ENCODE measurements at places on chromosomes 1 and 21. TPM values are rescaled to one million over a fixed set of nuclear protein-coding genes. Genes with fewer than 3 reads are reported as not detected.
A peak's percentile ranks its signal among the peaks of the same experiment; 100 is the strongest.

DNA sequence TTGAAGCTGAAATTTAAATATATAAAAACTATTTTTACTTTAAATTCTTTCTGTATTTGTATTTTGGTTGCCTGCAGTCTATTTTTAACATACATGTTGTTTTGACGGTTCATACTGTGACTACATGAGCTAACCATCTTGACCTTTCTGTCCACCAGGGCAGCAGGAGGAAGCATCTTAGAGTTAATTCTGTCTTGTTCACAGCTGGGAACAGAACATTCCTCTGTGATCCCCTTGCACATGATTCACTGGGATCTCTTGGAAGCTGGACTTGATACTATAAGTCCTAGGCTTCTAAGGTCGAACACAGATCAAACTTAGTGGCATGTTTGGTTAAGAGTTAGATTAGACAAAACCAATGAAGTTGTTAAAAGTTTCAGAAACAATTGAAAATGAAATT, 99.7 kb downstream of the NFIA start:
- no peaks in the 10 kb centered on the region for H3K36me3 ChIP-seq
- H3K4me1 ChIP-seq, result peaks cover 14% of the 10 kb centered on the region
- no peak overlapping the region for H3K4me3 ChIP-seq
- DNase-seq, result no peak

GRCh38 chr1:219099307-219099706, 74.4 kb upstream of the LYPLAL1 start:
- H3K4me3 ChIP-seq, result no peak overlapping the region
- no peaks in the 10 kb centered on the region for H3K27me3 ChIP-seq
- H3K27ac ChIP-seq, result no peak overlapping the region
- no peaks in the 10 kb centered on the region for H3K36me3 ChIP-seq

- H3K27me3 ChIP-seq, result no peaks in the 10 kb centered on the region
- H3K4me3 ChIP-seq, result no peak overlapping the region
- no peak for DNase-seq
- no peak overlapping the region for H3K27ac ChIP-seq
- no peaks in the 10 kb centered on the region for H3K36me3 ChIP-seq
These were observed 318.1 kb downstream of the USP25 start for GRCh38 chr21:16047904-16048303.

Gene KRTAP19-1
- not detected for total RNA-seq

GRCh38 chr1:14520514-14521163, 77.8 kb upstream of the KAZN start:
- no peak overlapping the region for H3K27ac ChIP-seq
- DNase-seq, result no peak
- H3K36me3 ChIP-seq, result no peaks in the 10 kb centered on the region
- H3K4me3 ChIP-seq, result no peak overlapping the region

- no peaks in the 10 kb centered on the region for H3K36me3 ChIP-seq
- H3K27ac ChIP-seq, result peak overlapping the region; percentile 100
- H3K4me1 ChIP-seq, result peaks cover 17% of the 10 kb centered on the region
- peak overlapping the region; percentile 99 for H3K4me3 ChIP-seq
- no peaks in the 10 kb centered on the region for H3K27me3 ChIP-seq
- DNase-seq, result no peak
These were observed 579 bp upstream of the TENT5C start for GRCh38 chr1:117605164-117605773.

GRCh38 chr1:234597894-234598293, 12.1 kb downstream of the IRF2BP2 start:
- H3K36me3 ChIP-seq, result no peaks in the 10 kb centered on the region
- peak; percentile 34 for DNase-seq
- H3K4me3 ChIP-seq, result no peak overlapping the region
- no peaks in the 10 kb centered on the region for H3K27me3 ChIP-seq
- H3K4me1 ChIP-seq, result peaks cover 54% of the 10 kb centered on the region

Gene FOXD2
- 0.27 TPM for total RNA-seq

- no peaks in the 10 kb centered on the region for H3K4me1 ChIP-seq
- no peak for DNase-seq
- H3K27ac ChIP-seq, result no peak overlapping the region
These were observed 19.0 kb downstream of the DNALI1 start for GRCh38 chr1:37575692-37576091.

DNA sequence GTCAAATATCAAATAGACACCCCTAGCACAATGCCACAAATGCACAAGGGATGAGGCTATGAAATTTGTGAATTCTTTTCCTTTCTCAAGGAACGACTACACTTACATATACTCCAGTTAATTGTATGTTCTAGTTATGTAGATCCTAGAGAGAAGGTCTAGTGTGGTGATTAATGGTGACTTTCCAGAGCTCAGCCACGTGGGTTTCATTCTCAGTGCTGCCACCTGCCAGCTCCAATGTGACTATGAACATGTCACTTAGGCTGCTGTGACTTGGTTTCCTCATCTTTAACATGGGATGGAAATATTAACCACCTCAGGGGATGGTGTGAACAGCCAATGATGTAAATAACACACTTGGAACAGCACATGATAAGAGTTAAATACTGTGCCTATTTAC, 138.3 kb downstream of the APP start:
- DNase-seq, result no peak
- no peak overlapping the region for H3K27ac ChIP-seq
- no peak overlapping the region for H3K4me3 ChIP-seq
- peaks cover 4% of the 10 kb centered on the region for H3K36me3 ChIP-seq

- H3K27me3 ChIP-seq, result peaks cover 3% of the 10 kb centered on the region
- no peaks in the 10 kb centered on the region for H3K36me3 ChIP-seq
- no peak overlapping the region for H3K4me3 ChIP-seq
These were observed 183.9 kb upstream of the VAMP3 start for GRCh38 chr1:7587108-7587772.

Gene LRRC53
- total RNA-seq, result not detected

Gene KRTAP11-1
- total RNA-seq, result not detected

Gene S100A12
- total RNA-seq, result not detected

Gene LORICRIN
- total RNA-seq, result not detected

GRCh38 chr1:181396171-181396670, 87.1 kb upstream of the CACNA1E start:
- peak; percentile 39 for DNase-seq
- no peaks in the 10 kb centered on the region for H3K27me3 ChIP-seq
- H3K4me1 ChIP-seq, result peaks cover 39% of the 10 kb centered on the region
- no peaks in the 10 kb centered on the region for H3K36me3 ChIP-seq
- H3K4me3 ChIP-seq, result no peak overlapping the region

Gene NUDC
- 46.6 TPM for total RNA-seq

GRCh38 chr1:29523576-29523975, 287.3 kb downstream of the PTPRU start:
- no peak overlapping the region for H3K27ac ChIP-seq
- H3K36me3 ChIP-seq, result no peaks in the 10 kb centered on the region
- no peak for DNase-seq
- peaks cover 6% of the 10 kb centered on the region for H3K4me1 ChIP-seq
- no peak overlapping the region for H3K4me3 ChIP-seq

DNA sequence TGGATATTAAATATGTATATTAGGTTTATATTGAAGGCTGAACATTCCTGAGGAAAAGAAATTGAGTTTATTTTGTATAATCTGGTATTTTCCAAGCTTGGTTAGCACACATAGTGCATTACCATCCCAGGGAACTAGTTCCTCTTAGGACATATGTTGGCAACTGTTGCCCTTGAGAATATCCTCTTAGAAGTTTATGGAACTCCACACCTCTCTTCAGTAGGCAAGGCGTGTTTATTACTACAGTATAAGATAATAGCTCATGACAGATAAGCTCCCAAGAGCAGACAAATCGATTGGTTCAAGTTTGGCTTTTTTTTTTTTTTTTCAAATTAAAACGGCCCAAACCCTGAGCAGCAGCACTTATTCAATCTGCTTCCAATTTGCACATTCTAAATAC, 59.8 kb upstream of the SIPA1L2 start:
- H3K36me3 ChIP-seq, result no peaks in the 10 kb centered on the region
- H3K27me3 ChIP-seq, result peaks cover 33% of the 10 kb centered on the region
- H3K4me3 ChIP-seq, result no peak overlapping the region
- no peaks in the 10 kb centered on the region for H3K4me1 ChIP-seq
- no peak for DNase-seq
- no peak overlapping the region for H3K27ac ChIP-seq

GRCh38 chr1:26782521-26783212, 5.1 kb upstream of the PIGV start:
- H3K4me3 ChIP-seq, result no peak overlapping the region
- H3K27ac ChIP-seq, result peak overlapping the region; percentile 84
- no peaks in the 10 kb centered on the region for H3K27me3 ChIP-seq
- H3K4me1 ChIP-seq, result peaks cover 72% of the 10 kb centered on the region
- DNase-seq, result no peak
- H3K36me3 ChIP-seq, result no peaks in the 10 kb centered on the region

GRCh38 chr1:53892911-53893310, 1.1 kb upstream of the DIO1 start:
- no peak overlapping the region for H3K27ac ChIP-seq
- DNase-seq, result no peak
- peaks cover 4% of the 10 kb centered on the region for H3K36me3 ChIP-seq
- peaks cover 27% of the 10 kb centered on the region for H3K4me1 ChIP-seq
- no peak overlapping the region for H3K4me3 ChIP-seq

DNA sequence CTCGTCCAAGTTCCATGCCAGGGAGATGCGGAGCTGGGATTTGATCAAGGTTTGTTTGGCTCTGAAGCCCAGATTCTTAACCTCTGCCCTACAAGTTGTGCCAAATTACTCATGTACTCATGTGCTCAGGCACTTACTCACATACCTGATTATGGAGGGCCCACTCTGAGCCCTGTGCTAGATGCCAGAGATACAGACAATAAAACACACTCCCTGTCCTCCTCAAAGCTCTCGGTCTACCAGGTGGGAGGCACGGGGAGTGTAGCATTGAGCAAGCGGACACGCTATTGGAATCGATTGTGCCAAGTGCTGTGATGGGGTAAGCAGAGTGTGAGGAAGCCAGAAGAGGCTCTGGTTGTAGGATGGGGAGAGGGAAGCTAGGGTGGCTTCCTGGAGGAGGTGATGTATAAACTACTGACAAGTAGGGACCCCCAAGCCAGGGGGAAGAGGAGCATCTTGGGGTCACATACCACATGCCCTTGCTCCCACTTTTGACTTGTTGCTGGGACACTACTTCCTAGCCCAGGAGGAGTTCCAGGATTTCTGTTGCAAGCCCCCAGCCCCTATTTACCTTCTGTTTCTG, 49.8 kb upstream of the IFNLR1 start:
- no peak overlapping the region for H3K27ac ChIP-seq
- H3K27me3 ChIP-seq, result peaks cover 10% of the 10 kb centered on the region
- DNase-seq, result no peak
- H3K4me1 ChIP-seq, result no peaks in the 10 kb centered on the region
- H3K4me3 ChIP-seq, result no peak overlapping the region

Gene FOXD3
- total RNA-seq, result not detected

DNA sequence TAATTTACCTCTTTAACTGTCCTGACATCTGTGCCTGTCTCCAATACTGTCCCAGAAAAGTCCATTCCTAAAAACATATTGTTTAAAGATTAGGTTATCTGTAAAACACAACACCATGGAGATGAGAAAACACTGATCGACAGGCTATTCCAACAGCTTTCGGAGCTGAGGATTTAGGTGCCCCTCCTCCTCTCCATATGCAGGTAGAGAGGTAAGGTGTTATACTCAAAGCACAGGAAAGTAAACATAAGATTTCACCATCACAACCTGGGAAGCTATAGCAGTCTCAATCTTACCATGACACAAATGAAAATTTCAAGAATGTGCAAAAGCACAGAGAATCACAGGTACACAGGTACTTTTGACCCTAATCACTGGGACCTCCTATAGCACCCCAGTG, 60.9 kb upstream of the RASAL2 start:
- H3K4me1 ChIP-seq, result no peaks in the 10 kb centered on the region
- no peak for DNase-seq
- H3K4me3 ChIP-seq, result no peak overlapping the region
- H3K27ac ChIP-seq, result no peak overlapping the region
- peaks cover 11% of the 10 kb centered on the region for H3K27me3 ChIP-seq

- H3K27ac ChIP-seq, result no peak overlapping the region
- H3K4me3 ChIP-seq, result no peak overlapping the region
- no peaks in the 10 kb centered on the region for H3K27me3 ChIP-seq
- no peak for DNase-seq
These were observed 79.9 kb upstream of the GPR52 start for GRCh38 chr1:174367892-174368291.

- no peak overlapping the region for H3K27ac ChIP-seq
- H3K4me3 ChIP-seq, result no peak overlapping the region
- H3K4me1 ChIP-seq, result peaks cover 22% of the 10 kb centered on the region
- H3K36me3 ChIP-seq, result no peaks in the 10 kb centered on the region
- no peak for DNase-seq
- no peaks in the 10 kb centered on the region for H3K27me3 ChIP-seq
These were observed 22.7 kb downstream of the POFUT2 start for GRCh38 chr21:45264912-45265515.

DNA sequence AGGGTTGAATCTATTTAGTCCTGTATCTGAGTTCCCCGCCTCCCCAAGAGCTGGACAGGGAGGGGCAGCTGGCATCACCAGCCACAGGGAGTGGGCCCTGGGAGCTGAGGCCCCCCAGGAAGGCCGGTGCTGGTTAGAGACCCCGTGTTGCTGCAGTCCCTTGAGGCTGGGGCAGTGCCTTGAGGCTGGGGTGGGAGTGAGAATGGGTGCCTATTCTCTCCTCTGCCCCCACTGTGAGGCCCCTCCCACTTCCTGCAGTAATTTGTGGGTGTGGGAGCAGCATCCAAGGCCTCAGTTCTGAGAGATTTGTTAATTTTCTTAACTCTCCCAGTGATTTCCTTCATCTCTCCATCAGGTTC, 2.5 kb upstream of the TRAPPC3 start:
- peak overlapping the region; percentile 90 for H3K27ac ChIP-seq
- H3K4me1 ChIP-seq, result peaks cover 32% of the 10 kb centered on the region
- H3K27me3 ChIP-seq, result no peaks in the 10 kb centered on the region
- peak; percentile 57 for DNase-seq
- H3K4me3 ChIP-seq, result peak overlapping the region; percentile 95
- no peaks in the 10 kb centered on the region for H3K36me3 ChIP-seq

DNA sequence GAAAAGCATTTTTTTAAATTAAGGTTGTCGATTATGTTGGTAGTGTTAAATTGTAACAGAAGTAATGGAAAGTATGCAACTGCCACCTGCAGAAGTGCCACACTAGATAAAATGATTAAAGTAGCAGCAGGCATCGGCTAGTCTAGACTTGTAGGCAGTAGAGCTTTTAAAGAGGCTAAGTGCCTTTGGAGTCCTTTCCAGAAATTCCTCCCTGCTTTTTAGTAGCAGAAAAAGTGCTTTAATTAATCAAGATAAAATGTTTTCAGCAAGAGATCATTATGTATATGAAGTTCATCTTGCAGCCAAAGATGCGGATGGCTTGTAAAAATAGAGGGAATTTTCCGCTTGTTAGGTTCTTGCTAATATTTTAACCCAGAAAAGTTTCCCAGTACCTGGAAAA, 87.1 kb upstream of the LRRC8D start:
- DNase-seq, result no peak
- no peaks in the 10 kb centered on the region for H3K36me3 ChIP-seq
- H3K4me3 ChIP-seq, result no peak overlapping the region
- no peaks in the 10 kb centered on the region for H3K27me3 ChIP-seq
- no peak overlapping the region for H3K27ac ChIP-seq

DNA sequence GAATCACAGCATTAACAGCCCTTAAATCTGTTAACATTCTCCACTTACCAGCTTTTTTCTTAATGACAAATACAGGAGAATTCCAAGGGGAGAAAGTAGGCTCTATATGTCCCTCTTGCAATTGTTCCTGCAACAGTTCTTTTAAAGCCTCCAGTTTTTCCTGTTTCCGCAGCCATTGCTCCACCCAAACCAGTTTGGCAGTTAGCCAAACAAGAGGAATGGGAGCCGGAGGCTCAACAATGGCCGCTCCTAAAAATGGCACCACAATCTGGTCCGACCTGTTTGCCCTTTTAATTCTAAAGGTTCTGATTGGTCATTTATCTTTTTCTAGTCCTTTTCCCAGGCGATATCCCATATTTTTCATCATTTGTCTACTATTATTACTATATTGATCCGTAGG, 14.0 kb upstream of the L1TD1 start:
- H3K27me3 ChIP-seq, result no peaks in the 10 kb centered on the region
- no peak overlapping the region for H3K4me3 ChIP-seq
- no peaks in the 10 kb centered on the region for H3K36me3 ChIP-seq

All from naive thymus-derived CD8-positive, alpha-beta T cell (primary cell).